ENCODE measurements at places on chromosomes 3 and 15. TPM values are rescaled to one million over a fixed set of nuclear protein-coding genes. Genes with fewer than 3 reads are reported as not detected.

GRCh38 chr3:143439817-143440216 lies 320.2 kb downstream of the CHST2 start:
- DNase-seq, result no peak

DNA sequence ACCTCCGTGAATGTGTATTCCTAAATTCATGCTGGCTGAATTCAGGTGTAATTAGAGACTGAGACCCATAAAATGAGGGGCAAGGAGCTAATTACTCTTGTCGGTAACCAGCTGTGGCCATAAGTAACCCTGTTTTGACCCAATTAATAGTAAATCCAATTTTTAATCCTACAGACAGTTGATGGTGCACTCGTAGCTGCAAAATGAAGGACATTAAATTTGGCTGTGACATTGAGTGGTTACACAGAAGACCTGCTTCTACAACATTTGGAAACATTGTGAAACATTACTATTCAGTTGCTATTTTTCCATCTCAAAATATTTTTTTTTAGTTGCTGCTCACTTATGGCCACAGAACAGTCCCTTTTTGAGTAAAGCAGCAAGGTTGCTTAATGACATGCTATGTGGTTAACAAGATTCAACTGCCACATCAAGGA lies 33.0 kb downstream of the MBNL1 start:
- DNase-seq, result no peak

DNA sequence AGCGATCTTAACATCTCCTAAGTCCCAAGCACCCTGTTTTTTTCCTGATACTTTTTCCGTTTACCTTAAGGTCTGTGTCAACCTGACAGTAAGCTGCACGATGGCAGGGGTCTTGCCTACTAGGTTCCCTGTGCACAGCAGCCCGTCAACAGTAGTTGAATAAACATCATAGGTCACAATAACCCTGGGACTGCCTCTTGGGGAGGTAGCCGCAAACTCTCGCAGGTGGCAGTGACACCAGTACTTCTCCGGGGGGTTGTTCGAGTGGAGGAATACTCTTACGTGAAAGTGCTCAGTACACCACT lies 365 bp upstream of the PDCD6IP start:
- DNase-seq, result no peak

DNA sequence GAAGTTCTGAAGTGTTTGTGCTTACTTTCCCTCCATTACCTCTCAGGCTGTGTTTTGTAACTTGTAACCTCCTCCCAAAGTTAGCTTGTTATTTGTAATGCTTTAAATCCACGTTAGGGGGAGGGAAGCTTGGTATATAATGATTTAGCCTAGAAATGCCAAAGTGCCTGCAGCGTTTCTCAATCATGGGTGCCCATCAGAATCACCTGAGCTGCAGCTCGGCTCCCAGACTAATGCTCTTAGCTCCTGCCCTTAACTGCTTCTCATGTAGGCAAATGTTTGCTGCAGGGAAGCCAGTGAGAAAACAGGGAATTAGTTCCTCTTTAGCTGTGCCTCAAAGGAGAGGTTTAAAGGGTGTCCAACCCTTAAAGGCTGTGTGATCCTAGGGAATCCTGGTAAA lies 219.2 kb upstream of the NAALADL2 start:
- no peak for DNase-seq

- DNase-seq, result no peak
Observed at GRCh38 chr3:128480278-128480677, 12.7 kb downstream of the GATA2 start.

DNA sequence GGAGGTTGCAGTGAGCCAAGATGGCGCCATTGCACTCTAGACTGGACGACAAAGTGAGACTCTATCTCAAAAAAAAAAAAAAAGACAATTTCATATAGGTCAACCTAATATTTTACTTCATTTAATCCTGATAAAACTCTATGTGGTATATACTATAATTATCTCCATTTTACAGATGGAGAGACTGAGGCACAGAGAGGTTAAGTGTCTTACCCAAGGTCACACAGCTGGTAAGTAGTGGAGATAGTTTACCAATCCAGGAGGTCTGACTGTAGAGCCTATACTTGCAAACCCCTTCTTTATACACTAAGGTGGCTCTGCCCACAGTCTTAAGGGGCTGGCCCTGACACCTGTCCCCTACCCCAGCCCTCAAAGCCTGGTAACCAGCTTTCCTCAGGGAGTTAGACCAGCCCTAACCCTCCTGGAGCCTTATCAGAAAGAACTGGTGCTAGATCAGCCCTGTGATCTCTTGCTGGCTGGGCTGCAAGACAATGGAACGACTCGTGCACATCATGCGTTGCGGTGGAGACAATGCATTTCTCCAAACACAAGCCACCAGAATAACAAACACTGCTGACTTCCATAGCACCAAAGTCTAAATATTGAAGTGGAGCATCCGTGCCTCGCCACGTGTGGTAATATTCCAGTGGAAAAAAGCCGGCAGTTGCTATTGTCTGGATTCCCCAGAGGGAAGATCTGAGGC lies 60.0 kb upstream of the SMAD3 start:
- no peak for DNase-seq

DNA sequence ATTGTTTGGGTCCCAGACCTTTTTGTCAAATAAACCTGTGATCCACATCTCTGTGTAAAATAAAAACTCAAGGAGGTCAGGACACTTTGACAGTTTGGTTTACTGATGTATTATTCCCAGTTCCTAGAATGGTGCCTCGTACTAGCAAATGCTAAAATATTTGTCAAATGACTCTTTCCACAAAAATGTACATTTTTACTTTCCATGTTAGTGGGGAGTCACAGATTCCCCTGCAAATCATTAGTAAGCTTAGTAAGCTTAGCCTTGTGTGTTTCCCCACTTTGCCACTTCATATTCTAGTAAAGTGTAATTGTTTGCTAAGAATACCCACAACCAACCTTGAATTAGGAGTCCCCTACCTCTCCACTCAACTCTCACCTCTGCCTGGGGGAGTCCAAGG lies 2.4 kb upstream of the MAGI1 start:
- DNase-seq, result no peak

DNA sequence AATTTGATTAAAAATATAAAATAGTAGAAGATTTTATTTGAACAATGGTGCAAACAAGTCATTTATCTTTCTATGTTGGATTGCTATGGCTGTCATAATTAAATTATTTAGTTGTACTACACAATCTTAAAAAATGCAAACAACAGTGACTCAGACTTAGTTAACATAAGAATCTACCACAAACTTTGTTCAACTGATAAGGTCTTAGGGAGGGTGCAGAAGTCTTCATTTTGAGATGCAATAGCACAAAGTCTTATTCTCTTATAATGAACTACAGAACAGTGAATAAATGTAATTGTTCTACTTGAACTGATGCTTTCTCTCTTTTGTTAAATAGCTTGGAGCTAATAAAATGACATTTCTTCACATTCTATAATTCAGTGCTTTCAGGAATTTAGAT lies 482.8 kb upstream of the NAALADL2 start:
- DNase-seq, result no peak

Gene POU1F1
- total RNA-seq, result not detected

Gene DLL4
- 0.60 TPM for total RNA-seq
